Activated CD4-positive, alpha-beta T cell treated with anti-CD3 and anti-CD28 coated beads for 48 hours (primary cell): ENCODE measurements at places on chromosomes 3 and 15.
A peak's percentile ranks its signal among the peaks of the same experiment; 100 is the strongest.

- DNase-seq: peak; percentile 58
These were observed 84.7 kb downstream of the SEC22A start for GRCh38 chr3:123286308-123287023.

- DNase-seq: peak; percentile 4
These were observed 130.6 kb upstream of the FHIT start for GRCh38 chr3:61381745-61382392.

DNA sequence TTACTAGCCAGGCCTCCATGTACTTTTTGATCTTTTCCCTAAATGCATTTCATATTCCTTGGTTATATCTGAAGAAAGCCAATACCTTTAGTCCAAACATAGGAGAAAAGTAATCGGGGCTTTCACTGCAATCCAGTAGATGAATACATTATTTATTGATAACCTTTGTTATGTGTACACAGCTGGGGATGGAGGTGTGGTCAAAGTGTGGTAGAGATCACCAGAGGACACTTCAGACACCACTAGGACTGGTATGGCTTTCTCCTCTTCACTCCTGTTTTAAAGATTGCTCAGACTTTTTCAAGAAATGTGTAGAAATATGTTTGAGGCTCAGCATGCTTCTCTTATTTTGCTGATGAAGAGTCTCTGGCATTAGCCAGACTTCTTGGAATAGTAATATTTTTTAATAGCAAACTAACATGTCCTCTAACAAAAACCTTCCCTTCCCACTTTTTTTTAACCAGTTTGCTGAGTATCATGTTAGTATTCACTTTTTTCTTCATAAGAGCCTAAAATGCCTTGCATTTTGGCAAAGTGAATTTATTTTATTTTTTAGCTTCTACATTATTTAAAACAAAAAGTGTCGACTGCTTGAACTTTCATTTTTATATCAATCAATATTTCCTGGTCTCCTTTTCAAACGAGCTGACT, 65.6 kb upstream of the MBNL1 start:
- DNase-seq: no peak

- DNase-seq: no peak
These were observed 88.0 kb upstream of the OSBPL11 start for GRCh38 chr3:125683067-125683829.

GRCh38 chr3:192408647-192409200, 318.6 kb downstream of the FGF12 start:
- DNase-seq: no peak

DNA sequence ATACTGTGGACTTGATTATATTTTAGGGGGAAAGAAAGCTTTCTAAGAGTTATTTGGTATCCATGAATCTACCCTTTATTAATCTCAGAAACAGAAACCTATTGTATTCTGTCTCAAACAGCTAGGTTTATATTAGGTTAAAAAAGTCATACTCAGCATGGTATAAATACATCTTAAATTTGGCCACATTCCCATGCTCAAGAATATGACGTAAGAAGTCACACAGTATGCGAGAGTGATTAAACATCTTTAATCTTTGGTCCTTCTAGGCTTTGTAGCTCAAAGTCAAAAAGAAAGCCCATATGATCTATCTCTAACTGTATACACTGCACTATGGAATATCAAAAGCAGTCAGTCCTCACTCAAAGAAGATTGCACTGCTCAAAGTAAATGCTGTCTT, 131.4 kb downstream of the EPHA3 start:
- DNase-seq: no peak

- DNase-seq: no peak
These were observed 22.2 kb upstream of the WNT7A start for GRCh38 chr3:13901935-13902584.

- DNase-seq: no peak
These were observed 358.3 kb upstream of the CFAP20DC start for GRCh38 chr3:59408047-59408624.

GRCh38 chr3:122681284-122681973, 790 bp downstream of the PARP14 start:
- no peak for DNase-seq

DNA sequence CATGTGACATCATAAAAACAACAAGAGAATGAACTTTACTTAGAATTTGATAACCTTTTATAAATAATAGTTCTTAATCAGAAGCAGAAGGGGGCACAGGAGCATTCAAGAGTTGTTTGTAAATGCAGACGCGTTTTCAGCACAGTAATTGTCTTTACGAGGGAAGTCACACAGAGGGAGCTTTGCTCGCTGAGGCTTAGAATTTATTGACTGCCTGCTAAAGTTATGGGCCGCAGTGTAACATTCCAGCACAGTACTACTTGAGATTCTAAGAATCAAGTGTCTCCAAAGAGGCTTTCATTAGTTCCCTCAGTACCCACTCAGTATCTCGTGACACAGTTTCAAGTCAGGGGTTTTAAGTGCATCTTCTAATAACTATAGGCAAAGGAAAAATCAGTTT, 288.7 kb downstream of the NR2F2 start:
- DNase-seq: no peak

DNA sequence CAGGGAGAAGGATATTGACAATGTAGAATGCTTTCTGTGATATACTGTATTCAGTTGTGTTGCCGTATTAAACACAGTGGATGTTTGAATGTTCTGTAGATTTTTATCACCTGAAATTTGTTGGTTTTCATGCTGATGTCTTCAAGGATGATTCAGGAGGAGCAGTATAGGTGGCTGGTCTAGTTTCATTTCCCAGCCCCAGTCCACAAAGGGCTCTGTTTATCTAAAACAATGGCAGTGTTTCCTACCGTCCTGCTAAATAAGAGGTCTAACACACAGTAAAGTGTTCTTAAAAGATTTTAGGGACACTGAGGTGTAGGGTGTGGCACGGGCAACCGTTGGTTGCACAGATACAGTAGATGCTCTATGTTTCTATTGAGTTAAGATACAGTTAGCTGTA, 26.0 kb downstream of the NEO1 start:
- DNase-seq: no peak

DNA sequence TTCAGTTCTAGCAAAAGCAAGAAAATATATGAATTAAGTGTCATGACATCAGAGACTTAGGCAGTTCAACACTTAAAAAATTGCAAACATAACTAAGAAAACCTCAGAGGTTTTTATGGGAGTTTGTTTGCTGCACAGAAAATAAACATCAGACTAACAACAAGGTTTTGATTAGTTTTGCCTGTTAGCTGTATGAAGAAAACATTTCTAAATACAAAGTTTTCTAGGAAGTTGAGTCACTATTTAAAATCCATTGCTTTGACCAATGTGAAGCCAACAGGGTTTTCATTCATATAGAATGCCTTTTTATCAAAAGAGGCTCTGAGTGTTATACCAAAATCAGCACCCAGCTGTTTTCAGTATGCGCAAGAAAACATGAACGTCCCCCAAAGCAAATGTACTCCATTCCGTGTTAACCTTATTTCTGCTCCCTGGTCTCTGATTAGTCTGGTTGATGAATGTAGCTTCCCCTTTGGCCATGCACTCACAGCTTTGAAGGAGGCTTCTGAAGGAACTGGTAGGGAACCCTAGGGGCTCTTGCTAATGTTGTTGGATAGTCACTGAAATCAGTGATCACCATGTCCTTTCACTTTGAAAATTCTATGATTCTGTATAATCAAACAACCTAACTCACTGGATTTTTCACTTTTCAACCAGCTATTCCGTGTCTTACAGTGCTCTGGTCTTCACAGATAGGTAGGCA, 89.6 kb upstream of the TSEN2 start:
- DNase-seq: no peak

GRCh38 chr15:25053000-25053815, 98.4 kb downstream of the SNRPN start:
- no peak for DNase-seq

DNA sequence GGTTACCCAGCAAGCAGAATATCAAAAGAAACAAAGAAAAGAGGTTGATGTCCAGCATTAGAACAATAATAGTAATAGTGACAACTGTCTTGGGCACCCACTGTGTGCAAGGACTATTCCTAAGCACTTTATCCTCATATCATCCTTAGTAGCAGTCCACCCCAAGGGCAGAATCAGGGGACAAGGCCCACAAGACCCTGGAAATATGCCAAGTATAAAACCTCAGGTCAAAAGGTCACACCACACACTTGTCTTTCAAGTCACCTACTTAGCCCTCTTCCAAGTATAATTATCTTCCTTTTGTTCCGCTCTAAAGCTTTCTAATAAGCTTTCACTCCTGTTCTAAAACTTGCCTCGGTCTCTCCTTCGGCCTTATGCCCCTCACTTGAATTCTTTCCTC, 124.0 kb upstream of the STT3B start:
- DNase-seq: no peak

DNA sequence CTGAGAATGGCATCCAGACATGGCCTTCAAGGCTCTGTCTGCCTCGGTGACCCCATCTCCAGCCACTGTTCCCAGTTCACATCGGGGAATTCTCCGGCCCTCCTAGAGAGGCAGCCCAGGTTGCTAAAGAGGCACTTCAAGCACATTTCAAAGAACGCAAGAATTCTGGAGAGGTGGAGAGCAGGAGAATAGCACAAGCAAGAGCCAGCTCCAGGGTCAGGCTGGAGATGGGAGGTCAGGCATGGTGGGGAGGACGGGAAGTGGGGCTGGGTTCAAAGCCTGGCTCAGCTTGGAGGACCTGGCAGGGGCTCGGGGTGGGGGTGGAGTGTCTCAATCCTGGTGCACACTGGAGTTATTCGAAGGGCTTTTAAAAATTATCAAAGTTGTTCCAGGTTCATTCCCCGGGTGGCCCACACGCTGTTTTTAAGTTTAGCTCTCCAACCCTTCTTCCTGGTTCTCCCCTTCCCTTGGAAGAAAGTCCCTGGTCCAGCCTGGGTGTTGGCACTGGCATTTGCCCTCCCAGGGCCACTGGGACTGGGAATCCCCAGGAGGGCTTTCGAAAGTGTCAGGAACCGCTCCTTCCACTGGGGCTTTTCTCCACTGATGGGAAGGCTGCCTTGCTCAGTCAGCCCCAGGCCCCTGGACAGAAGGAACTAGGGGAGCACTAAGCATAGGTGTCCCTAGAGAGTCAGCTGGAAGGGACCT, 35.8 kb downstream of the ZNF710 start:
- DNase-seq: no peak

DNA sequence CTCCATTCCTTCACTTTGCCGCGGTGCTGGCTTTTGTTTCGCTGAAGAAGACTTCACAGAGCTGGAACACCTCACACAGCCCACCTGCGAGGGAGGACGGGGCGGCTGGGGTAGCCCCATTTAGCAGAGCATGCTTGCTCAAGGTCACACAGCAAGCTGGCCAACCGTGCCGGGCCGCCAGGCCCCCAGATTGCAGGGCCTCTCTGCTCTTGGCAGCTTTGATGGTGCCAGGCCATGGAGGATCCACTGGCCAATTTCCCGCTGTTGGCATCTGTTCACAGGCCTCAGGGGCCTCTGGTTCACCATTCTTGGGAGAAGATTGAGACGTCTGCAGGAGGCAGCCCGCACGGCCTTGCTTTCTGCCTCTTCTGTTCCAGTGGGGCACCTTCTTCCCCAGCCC, 77.9 kb upstream of the LINGO1 start:
- no peak for DNase-seq

- no peak for DNase-seq
These were observed 411.2 kb downstream of the NAALADL2 start for GRCh38 chr3:175270198-175270837.

GRCh38 chr3:141489203-141489602, 2.4 kb downstream of the RASA2 start:
- DNase-seq: peak; percentile 31

- DNase-seq: no peak
These were observed 64.8 kb upstream of the ARL8B start for GRCh38 chr3:5057272-5057671.

GRCh38 chr15:69232765-69233164, 65.9 kb upstream of the PAQR5 start:
- no peak for DNase-seq

- no peak for DNase-seq
These were observed 129.5 kb downstream of the ATP8B4 start for GRCh38 chr15:49989498-49989897.

GRCh38 chr3:194100856-194101390, 35.0 kb upstream of the HES1 start:
- no peak for DNase-seq

DNA sequence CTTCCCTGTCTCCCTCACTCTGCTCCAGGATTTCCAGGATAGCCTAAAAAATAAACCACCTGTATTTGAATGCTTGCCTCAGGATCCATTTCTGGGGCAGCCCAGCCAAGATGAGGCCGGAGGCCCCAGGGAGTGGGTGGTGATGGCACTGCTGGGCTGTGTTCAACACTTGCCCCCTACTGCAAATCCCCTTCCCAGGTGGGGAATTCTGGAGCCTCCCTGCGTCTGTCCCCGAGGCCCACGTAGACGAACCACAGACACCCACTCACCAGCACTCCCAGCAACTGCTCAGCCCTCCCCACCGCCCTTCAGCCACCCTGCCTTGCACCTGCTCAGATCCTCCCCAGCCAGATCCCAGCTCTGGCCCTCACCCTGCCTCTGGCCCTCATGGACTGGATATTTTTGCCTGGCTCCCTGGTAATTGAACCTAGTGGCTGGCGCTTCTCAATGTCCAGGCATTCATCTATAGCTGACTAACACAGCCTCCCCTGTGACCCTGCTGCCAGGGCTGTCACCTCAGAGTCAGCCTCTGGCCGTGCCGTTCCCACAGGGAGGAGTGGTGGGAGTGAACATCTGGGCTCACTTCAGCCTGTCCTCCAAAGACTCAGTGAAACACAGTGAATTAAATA, 17.1 kb upstream of the EPB42 start:
- no peak for DNase-seq

DNA sequence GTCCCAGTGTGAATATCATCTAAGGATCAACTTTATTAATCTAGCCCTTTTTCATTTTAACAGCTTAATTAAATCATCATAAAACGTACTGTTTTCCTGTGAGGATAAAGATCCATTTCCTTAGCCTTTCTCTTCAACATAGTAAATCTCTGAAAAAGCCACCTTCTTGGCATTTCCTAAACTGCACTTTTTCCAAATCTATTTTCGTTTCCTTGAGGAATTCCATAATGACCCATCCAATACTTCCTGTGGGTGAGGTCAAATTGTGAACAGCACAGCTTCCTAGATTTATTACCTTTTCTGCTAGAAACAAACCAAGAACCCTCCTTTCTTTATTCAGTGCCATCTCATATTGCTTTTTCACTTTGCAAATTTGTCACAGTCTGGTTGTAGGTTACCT, 129.4 kb upstream of the CNTN4 start:
- no peak for DNase-seq

DNA sequence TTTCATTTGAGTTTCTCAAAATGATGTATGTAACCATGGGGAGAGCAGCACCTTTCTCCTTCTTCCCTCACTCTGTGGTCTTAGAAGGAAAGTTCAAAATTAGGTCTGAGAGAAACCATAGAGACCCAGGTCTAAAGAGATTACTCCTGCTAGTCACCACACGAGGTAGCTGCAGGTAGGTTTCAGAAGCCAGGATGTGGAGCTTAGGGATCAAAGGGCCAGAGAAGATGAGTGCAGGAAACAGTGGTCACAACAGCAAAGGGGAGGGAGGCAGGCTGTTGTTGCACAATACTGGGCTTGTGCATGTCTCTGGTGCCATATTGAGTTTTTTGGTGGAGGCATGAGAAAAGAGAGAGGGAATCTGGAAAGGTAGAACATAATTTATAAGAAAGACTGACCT, 583.6 kb downstream of the AGBL1 start:
- DNase-seq: no peak
